ENCODE measurements at places on chromosomes 4 and X.

GRCh38 chr4:152850377-152850776 lies 70.6 kb downstream of the ARFIP1 start:
- DNase-seq = peak; percentile 64

- no peak for DNase-seq
These were observed 340.2 kb upstream of the DKK2 start for GRCh38 chr4:107376293-107376692.

DNA sequence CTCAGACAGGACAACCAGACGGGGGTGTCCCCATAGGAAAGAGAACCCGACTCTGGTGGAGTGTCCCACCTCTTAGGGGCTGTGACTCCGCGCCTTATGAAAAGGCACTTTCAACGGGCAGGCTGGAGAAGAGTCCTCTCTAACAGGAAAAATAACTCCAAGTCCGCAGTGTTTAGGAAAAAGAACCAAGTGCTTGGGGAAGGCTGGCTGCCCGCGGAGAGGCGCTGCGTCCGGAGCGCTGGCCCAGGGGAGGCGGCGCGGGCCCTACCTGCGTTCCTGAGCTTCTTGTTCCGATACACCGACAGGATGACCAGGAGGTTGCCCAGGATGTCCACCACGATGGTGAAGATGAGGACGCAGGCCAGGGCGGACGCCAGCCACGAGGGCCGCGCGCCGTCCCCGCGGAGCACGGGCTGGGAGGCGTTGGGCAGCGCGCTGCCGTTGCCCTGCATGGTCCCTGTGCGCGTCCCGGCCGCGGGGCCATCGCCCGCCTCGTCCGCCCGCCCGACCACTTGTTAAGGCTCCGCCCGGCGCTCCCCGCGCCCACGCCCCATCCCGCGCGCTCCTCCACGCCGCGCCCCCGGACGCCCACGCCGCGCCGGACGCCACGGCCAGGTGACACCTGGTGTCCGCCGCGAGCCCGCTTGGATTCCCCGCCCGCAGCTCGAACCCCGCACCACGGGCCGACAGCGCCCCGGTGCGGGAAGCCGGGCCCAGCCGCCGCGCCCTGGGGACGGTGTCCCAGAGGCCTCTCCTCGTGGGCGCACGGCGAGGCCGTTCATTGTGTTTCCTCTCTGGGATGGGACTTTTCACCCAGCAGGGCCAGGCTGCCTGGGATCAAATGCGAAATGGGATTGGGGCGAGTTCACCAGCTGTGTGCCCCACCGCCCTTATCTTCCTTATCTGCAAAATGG lies at the start of gene MTNR1A:
Gene MTNR1A (minus strand): TSS at position 654 of the 914 bp plus-strand sequence. CDS start 202 bp downstream, at position 452.
- no peak for DNase-seq

DNA sequence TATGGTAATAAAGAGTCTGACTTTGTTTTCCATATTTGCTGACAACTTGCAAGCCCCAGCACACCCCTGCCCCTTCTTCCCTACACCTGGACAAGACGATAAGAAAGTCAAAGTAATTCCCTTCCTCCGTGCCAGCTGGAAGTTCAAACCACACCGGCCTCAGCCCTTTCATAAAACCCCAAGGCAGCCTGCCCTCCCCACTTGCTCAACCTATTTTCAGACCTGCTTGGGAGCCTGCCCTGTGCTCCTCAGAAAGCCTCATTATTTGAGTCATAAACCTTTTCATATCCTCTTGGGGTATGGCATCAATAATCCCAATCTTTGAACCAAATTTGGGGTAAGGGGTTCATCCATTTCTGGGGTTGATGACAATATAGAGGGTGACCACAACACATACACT lies 29.5 kb downstream of the NIPAL1 start:
- no peak for DNase-seq

GRCh38 chr4:83114576-83114975 lies at the start of gene PLAC8:
Gene PLAC8 (minus strand): TSS chr4:83114729. CDS start chr4:83107921, 6,808 bp downstream.
- DNase-seq = peak; percentile 55

GRCh38 chrX:17930850-17931249 lies 69.8 kb upstream of the RAI2 start:
- no peak for DNase-seq

GRCh38 chr4:159195361-159195769 lies 92.5 kb downstream of the RAPGEF2 start:
- no peak for DNase-seq

- no peak for DNase-seq
These were observed 55.4 kb downstream of the MAML3 start for GRCh38 chr4:140098455-140099160.
